MM.1S (cell line): ENCODE measurements at places on chromosomes 2 and 18.

DNA sequence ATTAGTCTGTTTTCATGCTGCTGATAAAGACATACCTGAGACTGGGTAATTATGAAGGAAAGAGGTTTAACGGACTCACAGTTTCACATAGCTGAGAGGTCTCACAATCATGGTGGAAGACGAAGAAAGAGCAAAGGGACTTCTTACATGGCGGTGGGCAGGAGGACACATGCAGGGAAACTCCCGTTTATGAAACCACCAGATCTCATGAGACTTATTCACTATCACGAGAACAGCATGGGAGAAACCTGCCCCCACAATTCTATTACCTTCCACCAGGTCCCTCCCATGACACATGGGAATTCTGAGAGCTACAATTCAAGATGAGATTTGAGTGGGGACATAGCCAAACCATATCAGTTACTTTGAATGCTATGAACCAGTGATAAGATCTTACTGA lies 44.1 kb downstream of the SCTR start:
- DNase-seq, result no peak

DNA sequence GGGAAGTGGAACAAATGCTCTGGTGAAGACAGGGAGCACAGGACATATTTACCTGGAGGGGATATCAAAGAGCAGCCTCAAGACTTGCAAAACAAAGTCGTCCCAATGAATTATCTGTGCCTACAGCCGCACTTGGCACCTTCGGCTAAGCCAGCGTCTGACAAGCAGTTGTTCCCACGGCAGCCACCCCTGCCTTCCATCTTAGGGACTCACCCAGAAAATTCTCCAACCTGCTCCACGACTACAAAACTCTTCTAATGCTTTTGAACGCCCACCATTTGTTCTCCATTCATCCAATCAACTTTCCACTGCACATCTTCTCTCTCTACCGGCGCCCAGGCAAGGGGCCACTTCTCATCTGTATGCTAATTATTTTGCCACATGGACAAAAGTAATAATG lies 7.0 kb downstream of the MYT1L start:
- no peak for DNase-seq

DNA sequence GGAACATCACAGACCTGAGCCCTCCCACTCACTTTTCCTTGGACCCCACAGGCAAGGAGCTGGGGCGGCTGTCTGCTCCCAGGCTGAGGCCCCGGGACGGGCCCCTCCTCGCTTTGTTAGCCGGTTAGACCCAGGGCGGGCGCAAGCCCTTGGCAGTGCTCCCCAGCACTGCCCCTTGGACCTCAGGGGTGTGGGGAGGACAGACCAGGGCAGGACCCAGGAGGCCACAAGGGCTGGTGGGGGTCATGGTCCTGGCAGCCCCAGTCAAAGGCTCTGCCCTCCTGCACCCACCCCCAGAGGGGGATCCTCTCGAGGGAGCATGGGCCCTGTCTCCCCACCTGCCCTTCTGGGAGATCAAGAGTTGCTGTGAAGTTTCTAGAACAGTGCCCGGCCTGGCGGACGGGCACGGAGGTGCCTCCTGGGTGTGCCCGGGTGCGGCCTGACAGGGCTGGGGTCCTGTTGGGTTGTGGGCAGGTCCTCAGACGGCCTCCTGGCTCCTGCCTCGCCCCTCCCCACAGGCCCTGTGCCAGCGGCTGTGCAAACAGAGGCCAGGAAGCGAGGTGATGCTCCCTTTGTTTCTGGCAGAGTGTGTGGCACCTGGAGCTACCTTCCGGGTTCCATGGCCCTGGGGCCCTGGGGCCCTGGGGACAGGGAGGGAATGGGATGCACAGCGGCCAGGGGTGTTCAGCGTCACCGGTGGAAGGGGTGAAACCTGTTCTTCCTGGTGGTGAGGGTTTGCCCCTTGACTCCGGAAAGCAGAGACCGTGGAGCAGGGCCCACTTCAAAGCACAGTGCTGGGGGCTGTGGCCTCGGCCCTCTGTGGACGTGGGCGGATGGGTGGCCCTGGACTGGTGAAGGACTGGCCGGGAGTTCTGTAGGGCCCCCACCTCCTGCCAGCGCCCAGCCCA lies 2.9 kb upstream of the GAL3ST2 start:
- DNase-seq, result no peak

DNA sequence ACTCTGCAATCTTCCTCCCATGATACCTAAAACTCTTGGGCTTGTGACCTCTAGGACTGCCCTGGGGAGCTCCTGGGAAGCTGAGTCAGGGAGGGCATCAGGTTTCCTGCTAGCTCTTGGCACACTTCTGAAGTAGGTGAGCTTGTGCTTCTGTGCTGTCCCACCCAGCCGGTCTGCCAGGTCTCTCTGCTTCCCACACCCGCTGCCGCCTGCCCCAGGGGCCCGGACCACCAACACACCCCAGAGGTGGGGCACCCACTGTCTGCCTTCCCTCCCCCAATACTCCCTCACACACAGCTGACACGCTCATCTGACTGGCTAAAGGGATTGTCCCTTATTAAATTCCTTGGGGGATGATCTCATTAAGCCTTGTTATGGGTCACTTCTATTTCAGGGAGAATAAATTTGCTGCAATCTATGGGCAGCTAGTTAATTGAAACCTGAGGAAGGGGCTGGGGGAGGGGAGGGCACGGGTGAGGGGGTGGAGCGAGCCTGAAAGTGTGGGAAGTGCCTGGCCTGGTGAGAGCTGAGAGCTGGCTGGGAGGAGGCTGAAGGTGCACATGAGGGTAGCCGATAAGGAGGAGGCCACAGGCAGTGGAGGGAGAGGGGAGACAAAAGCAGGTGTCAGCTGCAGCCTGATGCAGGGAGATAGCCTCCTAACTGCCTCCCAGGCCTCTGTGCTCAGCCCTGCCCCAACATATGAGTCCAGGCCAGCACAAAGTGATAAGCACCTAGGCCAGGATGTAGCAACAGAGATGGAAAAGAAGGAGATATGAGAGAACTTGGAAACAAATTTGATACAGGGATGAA lies 48.8 kb downstream of the HAUS1 start:
- DNase-seq, result no peak

GRCh38 chr2:853203-853870 lies 97.3 kb upstream of the SNTG2 start:
- no peak for DNase-seq

GRCh38 chr2:32711219-32711618 lies 83.4 kb downstream of the TTC27 start:
- DNase-seq, result no peak

DNA sequence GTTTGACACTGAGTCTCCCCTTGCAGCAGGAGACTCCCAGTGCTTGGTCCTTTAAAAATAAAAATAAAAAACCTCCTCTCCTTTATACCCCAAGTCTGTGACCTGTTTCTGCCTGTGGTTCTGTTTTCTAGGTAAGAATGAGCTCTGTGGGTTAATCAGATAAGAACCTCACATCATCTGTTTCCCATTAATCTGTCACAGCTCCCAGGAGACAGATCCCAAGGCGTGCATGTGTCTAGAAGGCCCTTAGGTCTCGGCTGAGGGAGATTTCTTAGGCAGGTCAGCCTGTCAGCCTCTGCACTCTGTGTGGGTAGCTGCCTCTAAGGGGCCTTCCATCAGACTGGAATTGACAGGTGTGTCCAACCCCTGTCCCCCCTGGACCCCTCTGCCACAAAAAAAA lies 80.7 kb downstream of the FHOD3 start:
- DNase-seq, result no peak

GRCh38 chr2:85680707-85681371 lies 12.8 kb upstream of the SFTPB start:
- no peak for DNase-seq

GRCh38 chr2:101545950-101546349 lies 71.0 kb upstream of the RFX8 start:
- DNase-seq, result no peak

- DNase-seq, result no peak
Observed at GRCh38 chr18:68439642-68440041, 275.3 kb downstream of the TMX3 start.

- DNase-seq, result no peak
Observed at GRCh38 chr2:69729266-69729665, 12.7 kb upstream of the ANXA4 start.

GRCh38 chr2:140108706-140109475 lies 1328.7 kb upstream of the NXPH2 start:
- DNase-seq, result no peak

DNA sequence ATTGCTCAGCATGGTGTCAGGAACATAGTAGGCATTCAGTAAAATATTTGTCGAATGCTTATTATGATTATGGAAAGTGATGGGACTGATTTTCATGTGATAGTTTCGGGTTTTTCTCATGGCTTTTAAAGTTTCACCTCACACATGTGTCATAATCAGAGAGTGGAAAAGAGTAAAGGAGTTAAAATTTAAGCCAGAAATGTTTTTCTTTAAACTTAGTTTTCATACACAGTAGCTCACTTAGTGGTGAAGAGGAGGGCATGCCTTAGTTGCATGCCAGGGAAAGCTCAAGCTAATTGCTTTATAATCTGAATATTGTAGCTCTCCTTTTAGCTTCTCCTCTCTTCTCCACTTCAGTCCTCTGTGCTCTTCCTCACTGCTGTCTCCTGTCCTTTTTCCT lies 38.0 kb downstream of the EHBP1 start:
- no peak for DNase-seq

- no peak for DNase-seq
Observed at GRCh38 chr18:44474591-44474990, 206.1 kb upstream of the SETBP1 start.

GRCh38 chr2:224885836-224886547 lies 156.3 kb downstream of the DOCK10 start:
- DNase-seq, result no peak

DNA sequence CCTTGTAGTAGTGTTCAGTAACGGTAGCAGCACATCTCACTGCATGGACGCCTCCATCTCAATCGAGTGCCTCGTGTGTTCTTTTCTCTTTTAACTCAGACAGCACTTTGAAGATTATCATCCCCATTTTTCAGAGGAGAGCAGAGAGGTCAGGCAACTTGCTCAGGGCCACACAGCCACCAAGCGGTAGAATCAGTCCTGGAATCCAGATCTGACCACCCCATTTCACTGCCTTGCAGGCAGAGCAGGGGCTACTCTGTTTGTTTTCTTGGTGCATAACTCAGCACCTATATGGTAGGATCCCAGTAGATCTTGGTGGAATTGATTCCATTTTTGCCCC lies 129.5 kb downstream of the SMAD7 start:
- DNase-seq, result no peak

- DNase-seq, result no peak
Observed at GRCh38 chr2:40436093-40436475, 15.8 kb downstream of the SLC8A1 start.

- no peak for DNase-seq
Observed at GRCh38 chr2:159287733-159288132, 1.2 kb upstream of the WDSUB1 start.

GRCh38 chr2:173090276-173090877 lies 14.7 kb downstream of the MAP3K20 start:
- no peak for DNase-seq

DNA sequence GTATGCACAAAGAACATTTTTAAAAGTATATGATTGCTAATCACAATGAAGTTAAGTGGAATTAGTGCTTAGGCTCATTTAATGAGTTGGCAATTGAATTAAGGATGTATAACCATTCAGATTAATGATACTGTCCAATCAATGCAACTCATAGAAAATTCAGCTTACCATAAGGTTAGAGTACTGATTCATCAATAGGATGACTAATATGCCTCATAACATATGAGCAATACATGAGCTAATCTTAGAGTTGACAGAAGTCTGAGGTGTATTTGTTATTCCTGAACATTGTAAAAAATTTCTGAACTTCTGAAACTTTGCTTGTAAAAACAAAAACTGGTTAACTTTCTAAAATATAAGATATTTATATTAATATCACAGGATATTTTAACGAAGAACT lies 118.3 kb upstream of the NETO1 start:
- DNase-seq, result no peak

DNA sequence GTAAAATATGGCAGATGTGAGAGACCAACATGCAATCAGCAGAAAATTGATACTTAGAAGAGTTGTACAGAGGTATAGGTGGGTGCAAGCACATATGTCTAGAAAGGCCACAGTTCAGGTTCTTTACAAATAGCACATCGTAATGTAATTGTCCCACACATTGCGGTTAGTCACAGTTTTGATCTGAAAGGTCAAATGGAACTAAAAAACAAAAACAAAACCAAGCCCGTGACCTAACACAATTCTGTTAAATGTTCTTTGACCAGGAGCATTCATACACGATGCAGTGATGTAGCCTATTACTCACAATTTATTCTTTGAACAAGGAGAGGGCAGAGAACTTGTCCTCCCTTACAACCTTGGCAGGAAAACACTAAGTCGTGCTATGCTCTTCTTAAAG lies 108.9 kb upstream of the MAP4K3 start:
- DNase-seq, result no peak

GRCh38 chr2:36680012-36680411 lies 16.5 kb upstream of the VIT start:
- DNase-seq, result no peak

GRCh38 chr2:174048243-174048642 lies 83.1 kb upstream of the SP3 start:
- DNase-seq, result peak; percentile 27

DNA sequence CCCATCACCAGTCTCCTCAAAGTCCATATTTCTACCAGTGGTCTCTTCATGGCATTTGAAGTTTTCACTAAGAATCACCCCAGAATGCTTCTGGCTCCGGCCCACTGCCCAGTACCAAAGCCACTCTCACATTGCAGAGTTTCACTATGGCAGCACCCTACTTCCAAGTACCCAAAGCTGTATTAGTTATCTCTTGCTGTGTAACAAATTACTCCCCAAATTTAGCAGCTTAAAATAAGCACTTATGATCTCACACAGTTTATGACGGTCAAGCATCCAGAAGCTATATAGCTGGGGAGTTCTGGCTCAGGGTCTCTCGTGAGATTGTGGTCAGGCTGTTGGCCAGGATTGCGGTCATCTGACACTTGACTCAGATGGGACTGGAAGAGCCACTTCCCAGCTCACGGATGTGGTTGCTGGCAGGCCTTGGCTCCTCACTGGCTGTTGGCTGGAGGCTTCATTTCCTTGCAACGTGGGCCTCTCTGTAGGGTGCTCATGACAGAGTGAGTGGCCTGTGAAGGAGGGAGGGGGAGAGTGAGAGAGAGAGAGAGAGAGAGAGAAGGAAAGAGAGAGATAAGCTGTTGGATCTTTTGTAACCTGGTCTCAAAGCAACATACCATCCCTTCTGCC lies 189.5 kb downstream of the CTIF start:
- DNase-seq, result no peak
